ENCODE measurements at places on chromosomes 5 and 9.

DNA sequence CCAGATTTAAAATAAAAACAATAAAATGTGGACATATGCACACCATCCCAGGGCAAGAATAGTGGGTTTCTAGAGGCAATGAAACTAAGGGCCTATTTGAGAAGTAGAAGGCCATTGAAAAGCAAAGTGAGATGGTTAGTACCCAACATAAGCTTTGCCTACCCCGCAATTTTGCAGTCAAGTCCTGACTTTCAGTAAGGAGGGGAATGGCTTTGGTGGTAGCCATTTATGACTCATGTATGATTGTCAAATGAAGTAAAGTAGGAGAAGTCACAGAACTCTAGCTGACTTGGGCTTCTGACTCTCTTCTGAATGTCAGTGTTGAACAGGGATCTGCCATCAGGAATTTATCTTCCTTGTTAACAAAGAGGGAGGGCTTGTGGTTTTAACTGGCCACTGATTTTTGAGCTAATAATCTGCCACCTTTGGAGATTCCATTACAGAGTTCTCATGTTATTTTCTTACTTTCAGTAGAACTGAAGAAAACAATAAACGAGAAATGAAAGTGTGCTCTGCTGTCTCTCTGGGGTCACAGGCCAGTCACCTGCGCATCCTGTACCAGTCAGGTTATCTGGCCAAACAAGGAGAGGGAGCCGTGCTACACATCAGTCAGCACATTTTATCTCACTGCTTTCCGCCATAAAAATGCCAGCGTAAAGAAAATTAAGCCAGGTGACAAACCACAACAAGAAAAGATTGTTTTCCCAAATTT, 14.3 kb upstream of the SNCAIP start:
- no peak for DNase-seq

- no peak for DNase-seq
These were observed 842 bp downstream of the MUSK start for GRCh38 chr9:110669433-110669832.

DNA sequence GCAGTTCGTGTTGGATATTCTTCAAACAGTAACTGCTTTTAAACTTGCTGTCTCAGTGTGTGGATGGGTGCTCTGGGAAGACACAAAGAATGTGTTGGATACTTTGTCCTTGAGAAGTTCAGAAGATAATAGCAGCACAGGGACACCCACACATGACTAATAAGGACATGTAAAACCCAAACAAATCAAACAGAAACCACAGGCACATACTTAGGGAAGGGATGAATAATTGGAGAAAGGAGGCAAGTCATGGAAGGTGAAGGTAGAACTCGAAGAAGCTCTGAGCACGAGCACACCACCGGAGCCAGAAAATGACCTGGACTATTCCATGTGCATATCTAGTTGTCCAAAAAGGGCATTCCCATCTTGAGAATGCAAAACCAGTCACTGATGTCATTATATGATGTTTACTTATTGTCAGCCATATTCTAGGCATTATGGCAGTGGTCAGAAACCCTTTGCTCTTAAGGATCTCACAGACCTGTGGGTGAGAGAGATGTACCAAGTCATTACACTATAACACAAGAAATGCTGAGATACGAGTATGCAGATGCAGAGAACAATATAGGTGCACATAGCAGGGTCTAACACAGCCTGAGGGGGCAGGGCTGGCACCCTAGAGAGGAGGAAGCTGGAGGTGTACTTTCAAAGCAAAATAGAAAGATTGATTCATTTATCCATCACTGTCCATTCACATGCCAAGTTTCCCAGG, 152.9 kb downstream of the PIK3R1 start:
- no peak for DNase-seq

- DNase-seq, result no peak
These were observed 58.6 kb downstream of the ITGA1 start for GRCh38 chr5:52846182-52846842.

DNA sequence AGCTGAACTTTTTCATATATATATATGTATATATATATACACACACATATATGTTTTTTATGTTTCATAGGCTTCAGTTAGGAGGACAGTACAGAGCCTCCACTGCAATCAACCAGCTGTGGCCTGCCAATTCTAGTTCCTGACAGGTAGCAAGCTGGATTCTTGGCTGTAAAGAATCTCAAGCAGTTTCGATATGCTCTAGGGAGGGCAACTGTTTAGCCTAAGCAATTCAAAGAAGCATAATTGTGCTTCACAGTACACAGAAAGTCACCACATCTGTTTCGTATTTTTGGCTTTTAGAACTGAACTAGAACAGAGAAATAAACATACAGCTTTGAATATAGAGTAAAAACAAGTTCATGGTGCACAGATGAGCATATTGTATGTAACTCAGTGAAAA, 152.4 kb upstream of the ARRDC3 start:
- DNase-seq, result no peak

- no peak for DNase-seq
These were observed 31.9 kb downstream of the CCDC125 start for GRCh38 chr5:69300537-69301203.

DNA sequence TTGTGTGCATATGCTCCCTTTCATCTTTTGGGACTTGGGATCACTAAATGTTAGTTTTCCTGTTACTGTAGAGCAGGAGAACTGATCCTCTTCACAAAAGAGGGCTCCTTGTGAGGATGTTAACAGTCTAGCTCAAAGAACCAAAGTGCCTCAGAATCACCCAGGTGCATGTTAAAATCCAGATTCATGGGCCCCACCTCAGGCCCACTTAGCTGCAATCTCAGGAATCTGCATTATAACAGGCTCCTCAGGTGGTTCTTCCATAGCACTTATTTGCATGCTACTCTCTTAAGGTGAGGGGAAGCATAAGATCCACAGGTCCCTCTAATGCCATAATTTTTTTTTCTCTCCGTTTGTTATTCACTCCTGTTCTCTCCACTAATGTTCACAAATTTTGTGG, 14.8 kb upstream of the MEF2C start:
- DNase-seq, result no peak

GRCh38 chr5:174316326-174316725, 270.8 kb downstream of the NSG2 start:
- no peak for DNase-seq

DNA sequence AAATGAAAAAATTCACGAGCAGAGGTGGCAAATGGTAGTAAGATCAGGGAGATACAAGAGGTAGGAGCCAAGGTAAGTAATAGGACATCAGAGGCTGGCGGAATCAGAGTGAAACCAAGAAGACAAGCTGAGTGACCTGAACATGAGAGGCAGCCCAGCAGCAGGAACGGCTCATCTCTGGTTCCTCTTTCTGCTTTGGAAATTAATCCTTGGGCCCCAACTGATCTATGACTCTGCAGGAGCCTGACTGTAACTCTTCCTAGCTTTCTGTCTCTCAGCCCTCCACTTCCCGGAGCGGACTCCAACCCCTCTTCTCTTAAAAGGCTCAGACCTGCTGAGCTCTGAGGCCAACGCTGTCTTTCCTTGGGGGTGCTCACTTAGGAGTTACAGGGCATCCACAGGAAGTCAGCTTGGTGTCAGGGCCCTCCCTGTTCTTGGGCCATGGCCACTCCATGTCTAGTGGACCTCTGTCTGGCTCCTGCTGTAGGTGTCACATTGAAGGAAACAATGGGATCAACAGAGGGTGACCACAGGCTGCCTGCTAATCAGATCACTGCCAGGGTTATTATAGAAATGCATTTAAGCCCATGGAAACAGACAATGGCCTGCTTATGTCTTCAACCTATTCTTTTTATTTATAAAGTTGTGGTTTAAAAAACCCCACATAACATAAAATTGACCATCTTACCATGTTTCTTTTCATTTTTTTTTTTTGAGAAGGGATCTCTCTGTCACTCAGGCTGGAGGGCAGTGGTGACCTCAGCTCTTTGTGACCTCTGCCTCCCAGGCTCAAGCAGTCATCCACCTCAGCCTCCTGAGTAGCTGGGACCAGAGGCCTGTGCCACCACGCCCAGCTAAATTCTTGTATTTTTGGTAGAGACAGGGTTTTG, 22.5 kb upstream of the SHB start:
- DNase-seq, result no peak

- DNase-seq, result no peak
These were observed 57.0 kb downstream of the DUSP1 start for GRCh38 chr5:172713809-172714490.

- DNase-seq, result no peak
These were observed 613.6 kb downstream of the ZNF608 start for GRCh38 chr5:124132843-124133242.

DNA sequence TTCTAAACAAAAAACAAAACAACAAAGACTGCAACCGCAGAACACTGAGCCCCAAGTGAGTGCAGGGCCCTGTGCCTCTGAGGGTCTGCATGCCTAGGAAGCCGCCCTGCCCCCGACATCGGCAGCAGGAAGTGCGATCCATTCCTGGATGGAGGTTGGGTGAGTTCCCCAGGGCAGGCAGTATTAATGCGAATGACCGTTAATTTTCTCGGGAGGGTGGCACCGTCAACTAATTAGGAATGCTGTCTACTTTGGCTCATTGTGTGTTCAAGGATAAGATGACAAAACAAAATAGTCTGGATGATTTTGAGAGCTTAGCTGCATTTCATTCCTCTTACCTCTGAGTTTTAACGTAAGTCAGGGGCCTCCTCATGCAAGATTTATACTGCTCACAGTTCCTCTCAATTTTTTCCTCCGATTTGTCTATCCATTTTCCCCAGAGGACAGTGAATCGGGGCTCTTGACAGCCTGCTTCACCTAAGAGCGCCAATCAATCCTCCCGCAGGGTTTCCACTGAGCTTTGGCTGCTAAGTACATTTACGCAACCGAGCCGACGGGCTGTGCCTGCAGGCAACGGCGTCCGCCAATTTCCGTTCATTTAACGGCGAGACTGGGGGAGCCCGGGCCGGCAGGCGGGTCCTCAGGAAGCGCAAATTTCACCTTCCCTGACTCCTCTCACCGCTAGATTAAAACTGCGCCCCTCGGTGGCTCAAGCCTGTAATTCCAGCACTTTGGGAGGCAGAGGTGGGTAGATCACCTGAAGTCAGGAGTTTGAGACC, 2.9 kb upstream of the NXNL2 start:
- no peak for DNase-seq

GRCh38 chr5:153445875-153446579, 44.4 kb upstream of the GRIA1 start:
- no peak for DNase-seq

- DNase-seq, result no peak
These were observed 249.1 kb downstream of the CEMIP2 start for GRCh38 chr9:71519098-71519696.

- DNase-seq, result no peak
These were observed 66.6 kb upstream of the STXBP1 start for GRCh38 chr9:127545196-127546124.

GRCh38 chr9:116813031-116813300, 125.9 kb downstream of the TRIM32 start:
- no peak for DNase-seq

DNA sequence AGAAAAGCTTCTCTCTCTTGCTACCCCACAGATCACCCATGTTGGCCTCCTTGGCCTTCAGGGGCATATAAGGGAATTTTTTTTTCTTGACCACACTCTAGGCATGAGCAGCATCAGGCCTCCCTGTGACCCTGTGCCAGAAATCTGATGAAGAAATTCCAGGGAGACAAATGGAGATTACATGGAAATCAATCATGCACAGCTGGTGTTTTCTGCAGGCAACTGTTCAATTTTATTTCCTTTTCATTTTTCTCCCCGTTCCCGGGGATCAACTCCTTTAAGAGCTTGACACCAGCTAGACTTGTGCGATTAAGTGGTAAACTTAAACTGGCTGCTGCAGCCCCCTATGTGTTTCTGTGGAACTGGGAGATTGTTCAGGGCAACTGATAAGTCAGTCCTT, 59.3 kb downstream of the GALNT10 start:
- no peak for DNase-seq

DNA sequence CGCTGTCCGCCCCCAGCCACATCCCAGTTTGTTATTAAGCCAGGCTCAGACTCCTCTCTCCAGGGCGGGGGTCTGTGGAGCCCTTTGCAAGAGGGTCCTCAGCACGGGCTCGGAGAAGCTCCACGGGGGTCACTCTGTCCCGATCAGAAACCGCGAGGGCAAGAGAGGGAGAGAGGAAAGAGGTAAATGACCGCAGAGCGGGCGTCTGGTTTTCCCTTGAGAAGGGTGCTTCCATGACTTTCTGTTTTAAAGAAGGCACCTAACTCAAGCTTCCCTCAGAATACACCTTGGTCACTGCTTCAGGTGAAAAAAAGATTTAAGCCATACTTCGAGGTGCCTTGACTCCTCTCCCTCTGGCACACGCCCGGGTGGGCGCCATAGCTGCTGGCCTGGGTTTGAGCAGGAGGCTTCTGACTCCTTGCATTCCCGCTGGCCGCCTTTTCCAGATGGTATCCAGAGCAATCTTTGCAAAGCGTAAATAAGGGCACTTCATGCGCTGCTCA, 5.8 kb upstream of the TERT start:
- DNase-seq, result no peak

- DNase-seq, result no peak
These were observed 21.3 kb upstream of the SERINC5 start for GRCh38 chr5:80277191-80277590.

- DNase-seq, result no peak
These were observed 6.8 kb downstream of the TMEM250 start for GRCh38 chr9:136111910-136112309.

DNA sequence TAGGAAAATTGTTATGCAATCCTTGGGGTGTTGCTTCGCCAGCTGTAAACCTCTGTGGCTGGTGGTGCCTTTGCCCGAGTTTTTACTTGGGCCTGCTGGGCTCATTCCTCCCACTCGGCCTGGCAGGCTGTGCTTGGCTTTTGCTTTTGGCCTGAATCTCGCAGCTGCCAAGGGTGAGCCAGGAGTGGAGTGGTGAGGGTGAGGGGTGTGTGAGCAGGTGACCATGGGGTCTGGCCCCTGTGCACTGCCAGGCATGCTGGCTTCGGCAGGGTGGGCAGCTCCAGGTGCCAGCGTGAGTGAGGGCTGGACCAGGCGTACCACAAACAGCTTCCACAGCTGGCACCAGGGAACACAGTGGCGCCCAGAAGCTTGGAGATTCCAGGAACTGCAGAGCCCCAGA, 12.6 kb upstream of the DHFR start:
- no peak for DNase-seq
